ENCODE measurements at places on chromosomes 11 and 22.

DNA sequence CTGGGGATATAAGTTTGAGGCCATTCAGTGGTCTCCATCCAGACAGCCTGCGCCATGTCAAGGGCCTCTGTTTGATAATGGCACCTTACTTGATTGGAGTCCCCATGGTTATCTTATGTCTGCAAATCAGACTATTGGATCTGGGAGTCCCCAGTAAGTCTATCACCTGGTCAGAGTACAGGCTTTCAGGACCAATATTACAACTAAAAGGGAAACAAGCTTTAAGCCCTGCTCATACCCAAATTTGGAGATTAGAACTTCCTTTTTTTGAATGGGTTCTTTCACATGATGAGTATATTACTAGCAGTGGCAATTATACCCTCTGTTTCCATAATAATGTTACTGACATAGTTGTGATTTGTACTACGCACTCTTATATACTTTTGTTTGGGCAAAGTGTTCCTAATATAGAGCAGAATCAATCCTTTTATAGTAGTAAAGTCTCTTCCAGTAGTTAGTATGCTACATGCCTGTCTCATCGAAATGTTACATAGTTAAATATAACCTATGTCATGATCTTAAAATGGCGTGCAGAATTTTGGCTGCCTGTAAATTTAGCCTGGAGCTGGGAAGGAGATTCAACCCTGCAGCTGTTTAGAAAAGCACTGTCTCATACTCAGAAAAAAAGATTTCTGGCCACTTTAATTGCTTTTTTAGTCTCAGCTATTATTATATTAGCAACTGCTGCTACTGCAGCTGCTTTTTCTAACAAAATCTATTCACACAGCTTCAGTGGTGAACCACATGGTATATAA is 4.9 kb downstream of the MS4A15 start:
- DNase-seq, result no peak

- no peak for DNase-seq
These were observed 2.9 kb upstream of the ABCC8 start for GRCh38 chr11:17479284-17480214.

GRCh38 chr22:36252754-36253522 is at the start of gene APOL1:
Gene APOL1 (plus strand): TSS chr22:36253133. CDS start chr22:36254956, 1,823 bp downstream.
- no peak for DNase-seq

DNA sequence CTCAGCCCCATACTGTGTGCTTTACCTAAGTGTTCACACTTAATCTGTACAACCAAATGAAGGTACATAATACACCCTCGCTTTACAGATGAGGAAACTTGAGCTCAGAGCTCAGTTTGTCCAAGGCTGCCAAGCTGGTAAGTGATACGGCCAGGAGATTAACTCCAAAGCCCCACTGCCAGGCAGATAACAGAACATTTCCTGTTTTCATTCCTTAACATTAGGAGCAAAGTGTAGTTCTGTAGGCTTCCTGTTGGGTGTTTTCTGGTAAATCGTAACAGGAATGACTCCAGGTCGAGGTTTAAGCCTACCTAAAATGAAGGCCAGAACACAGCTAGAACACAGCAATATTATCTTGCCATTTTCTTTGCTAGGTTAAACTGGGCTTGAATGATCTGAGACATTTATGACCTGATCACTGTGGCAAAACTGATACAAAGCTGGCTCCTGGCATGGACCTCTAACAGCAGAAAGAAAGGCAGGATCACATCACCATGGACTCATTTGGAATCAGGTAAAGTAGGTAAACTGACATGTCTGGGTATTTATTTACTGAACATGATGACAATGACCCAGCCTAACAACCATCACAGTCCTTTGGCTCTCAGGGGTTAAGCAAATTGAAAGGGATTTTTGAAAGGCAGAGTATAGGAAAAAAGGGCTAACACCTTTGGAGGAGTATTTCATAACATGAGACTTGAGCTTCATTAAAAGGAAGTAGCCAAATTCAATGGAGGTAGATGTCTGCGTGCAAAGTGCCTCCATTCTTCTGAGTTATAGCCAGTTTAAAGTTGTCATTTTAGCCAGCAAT is 3.9 kb upstream of the NUP50 start:
- no peak for DNase-seq

GRCh38 chr11:14179116-14179820 is 179.7 kb downstream of the RRAS2 start:
- no peak for DNase-seq

DNA sequence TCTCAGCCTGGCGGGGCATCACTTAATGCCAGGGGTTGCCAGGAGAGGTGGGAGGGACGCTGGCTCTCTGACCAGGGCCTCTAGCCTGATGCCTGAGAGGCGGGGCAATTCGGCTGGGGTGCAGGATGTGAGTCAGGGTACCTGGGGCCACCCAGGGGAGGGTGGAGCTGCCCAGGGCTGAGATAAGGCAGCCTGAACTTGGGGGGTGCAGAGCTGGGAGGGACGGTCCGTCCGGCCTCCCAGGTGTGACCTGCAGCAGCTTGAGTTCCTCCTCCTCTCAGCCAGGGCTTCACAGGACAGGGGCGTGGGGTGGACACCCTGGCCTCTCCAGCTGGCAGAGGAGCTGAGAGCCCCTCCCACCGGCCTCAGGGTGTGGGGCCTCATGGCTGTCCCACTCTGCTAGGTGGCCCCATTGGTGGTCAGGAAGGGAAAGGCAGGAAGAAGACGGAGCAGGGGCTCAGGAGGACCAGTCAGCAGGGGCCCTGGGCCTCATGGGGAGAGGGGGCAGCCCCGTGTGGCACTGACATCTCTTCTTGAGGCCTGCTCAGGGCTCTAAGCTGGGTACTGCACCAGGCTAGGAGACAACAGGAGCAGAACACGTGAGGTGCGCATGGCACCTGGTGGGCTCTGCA is 942 bp upstream of the RPS6KA4 start:
- no peak for DNase-seq

DNA sequence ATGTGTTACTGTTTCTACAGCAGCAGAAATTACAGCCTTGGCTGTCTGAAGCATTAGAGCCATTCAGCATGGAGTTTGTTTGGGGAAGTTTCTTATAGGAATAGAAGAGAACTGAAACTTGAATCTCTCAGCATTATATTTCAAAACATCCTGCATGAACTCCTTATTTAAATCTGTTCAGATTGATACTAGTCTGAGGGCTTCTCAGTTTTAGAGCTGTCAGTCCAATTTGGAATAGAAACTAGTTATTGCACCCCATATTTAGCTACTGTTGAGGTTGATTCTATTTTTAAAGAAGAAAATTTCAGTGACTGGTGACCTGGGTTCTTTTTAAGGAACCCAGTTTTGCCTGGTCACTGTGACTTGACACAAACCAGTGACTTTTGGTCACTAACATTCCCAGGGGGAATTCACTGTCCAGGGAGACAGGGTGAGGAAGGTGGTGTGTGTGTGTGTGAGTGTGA is 126.0 kb upstream of the TTC12 start:
- DNase-seq, result no peak

GRCh38 chr22:49535126-49535525 is 292.5 kb downstream of the BRD1 start:
- DNase-seq, result no peak

DNA sequence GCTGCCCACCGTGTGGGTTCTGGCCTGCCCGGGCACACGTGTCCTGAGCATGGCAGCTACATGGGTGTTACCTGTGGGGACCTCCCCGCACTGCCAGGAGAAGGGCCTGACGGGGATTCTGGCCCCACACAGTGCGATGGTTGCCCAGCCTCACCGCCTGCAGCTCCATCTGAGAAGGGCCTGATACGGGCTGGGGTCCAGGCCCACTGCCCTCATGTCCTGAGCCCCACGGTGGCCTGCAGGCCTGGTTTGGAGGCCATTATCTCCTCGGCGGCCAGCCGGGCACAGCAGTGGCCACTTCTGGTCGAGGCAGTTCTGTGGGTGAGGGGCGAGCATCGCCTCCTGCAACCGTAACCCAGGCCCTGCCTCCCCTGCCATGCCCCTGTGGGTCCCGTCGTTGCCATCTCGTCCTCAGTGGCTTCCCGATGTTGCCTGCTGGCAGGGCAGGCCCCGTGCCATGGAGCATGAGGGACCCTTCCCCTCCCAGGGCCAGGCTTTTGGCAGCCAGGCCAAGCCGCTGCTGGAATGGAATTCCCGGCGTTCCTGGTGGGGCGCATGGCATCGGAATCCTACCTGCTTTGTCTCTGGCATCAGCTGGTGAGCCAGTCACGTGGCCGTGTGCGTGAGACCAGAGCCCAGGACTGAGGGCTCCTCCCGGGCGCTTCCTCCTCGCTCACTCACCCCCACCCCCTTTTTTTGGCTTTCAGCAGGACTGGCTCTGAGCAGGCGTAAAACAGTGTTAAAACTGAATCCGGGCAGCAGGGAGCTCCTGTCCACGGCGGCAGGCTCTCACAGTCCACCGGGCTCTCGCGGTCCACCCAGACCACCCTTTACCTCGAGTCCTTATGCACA is 71.9 kb upstream of the PPARA start:
- no peak for DNase-seq

- DNase-seq, result no peak
These were observed 60.6 kb upstream of the E2F8 start for GRCh38 chr11:19301361-19301760.

DNA sequence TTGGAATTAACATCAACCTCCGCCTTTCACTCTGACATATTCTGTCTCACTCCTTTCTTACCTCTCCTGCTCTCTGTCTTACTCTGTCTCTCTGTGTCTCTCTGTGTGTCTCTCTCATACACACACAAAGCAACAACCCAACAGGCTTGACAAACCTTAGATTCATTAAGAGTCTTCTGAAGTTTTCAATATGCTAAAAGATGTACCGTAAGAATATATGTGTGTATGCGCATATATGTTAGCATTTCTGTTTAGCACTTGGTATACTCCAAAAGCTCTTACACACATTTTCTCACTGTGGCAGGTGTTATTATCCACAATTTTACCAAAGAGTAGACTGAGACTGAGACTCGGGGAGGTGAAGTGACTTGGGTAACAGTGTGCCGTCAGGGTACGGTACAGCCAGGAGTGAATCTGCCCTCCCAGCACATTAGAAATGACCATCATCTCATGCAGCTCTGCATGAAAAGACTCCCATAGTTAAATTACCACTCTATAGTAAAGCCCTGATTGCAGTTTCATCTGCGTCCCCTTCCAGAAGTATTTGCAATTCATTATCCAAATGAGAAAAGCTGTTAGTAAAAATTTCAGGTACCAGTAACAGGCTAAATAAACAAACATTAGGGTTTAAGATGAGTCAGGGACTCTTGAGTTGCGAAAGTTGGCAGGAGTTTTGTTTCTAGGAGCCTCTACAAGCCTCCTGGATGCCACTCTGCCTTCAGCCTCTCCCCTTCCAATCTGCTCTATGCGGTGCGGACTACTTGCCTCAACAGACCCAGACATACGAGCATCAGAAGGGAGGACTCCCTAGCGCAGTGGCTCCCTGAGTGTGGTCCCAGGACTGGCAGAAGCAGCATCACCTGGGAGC is 195.2 kb upstream of the TMEM45B start:
- no peak for DNase-seq

DNA sequence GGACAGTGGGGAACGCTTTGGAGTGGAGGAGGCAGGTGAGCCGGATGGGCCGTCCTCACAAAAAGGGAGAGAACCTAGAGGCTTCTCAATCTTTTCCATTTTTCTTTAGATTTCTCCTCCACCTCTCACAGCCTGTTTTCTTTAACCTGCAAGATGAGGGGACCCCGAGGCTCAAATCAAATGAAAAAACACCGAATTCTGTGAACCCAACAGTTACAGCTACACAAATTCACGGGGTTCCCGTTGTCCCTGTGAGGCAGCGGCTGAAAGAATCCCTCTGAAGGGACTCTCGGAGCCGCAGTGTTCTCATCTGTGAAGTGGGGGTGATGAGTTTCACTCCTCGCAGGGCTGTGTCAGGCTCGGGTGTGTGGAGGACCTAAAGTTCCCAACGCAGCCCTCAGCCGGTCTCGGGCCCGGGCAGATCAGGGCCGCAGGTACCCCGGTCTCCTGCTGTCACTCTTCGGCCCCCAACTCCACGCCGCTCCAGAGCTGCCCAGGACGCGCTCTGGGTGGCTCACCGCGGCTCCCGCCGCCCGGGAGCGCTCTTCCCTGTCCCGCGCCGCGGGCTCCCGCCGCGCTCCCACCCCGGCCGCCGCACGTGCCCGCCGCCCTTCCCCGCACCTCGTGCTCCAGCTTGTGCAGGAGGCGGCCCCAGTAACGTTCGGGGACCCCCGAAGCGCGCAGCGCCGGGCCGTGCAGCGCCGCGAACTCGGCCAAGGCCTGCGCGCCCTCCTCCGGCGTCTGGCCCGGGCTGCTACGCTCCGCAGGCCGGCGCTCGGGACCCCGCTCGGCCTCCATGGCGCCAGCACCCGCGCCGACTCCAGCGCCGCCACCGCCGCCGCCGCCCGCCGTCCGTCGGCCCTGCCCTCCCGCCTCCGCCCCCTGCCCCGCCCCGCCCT is at the start of gene TTLL12:
TTLL12 (minus strand) TSS at position 863 of the 899 bp plus-strand sequence; CDS start at position 798, 65 bp downstream.
- DNase-seq, result no peak

DNA sequence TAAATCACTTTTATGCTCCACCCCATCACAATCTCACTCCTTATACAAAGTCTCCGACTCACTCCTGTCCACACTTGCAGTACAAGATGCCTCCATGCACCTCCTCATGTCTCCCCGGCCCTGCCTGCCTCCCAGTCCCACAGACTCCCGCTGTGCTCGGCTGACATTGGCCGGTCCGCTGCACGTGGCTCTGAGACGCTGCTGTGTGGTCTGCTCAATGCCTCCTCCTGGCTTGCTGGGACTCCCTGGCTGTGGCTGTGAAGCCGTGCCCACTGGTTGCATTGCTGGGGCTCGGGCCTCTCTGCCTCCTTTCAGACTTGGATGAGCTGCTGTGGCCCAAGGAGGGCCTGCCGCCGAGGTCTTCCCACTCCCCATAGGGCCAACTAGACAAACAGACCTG is 224.0 kb upstream of the B3GAT1 start:
- DNase-seq, result no peak

- no peak for DNase-seq
These were observed 108.4 kb upstream of the ZC3H12C start for GRCh38 chr11:109984634-109985289.

DNA sequence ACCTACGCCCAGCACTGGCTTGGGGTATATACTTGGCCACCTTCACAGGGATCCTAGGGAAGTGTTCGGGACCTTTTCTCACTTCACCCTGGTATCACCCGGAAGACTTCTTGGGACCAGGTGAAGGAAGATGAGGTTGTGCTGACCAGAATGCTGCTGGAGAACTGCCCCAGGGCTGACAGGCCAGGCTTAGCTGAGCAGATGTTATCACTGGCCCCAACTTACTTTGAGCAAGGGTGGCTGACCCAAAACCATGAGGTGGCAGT is 4.5 kb downstream of the FTH1 start:
- DNase-seq, result no peak

GRCh38 chr11:77637345-77638165 is at the start of gene CLNS1A:
Gene CLNS1A (minus strand): TSS chr11:77637794. CDS start chr11:77637714, 80 bp downstream.
- DNase-seq, result no peak

DNA sequence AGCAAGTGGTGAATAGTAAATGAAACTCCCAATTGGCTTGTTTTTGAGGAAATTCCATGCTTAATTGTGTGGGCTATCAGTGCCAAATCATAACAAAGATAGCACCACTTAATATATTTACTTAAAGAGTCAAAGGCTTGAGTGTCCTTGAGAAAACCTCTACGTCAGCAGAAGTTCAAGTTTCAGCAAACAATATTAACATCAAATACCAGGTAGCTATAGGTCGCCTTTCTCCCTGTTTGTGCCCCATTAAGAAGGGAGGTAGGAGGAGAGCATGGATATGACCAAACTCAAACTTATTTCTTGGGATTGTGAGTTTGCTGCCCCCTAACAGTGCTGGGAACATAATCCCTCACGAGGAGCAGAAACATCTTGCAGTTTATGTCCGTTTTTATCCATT is 105.6 kb upstream of the SYN3 start:
- DNase-seq, result no peak
